ENCODE measurements at places on chromosomes 2 and 18.

- no peak for DNase-seq
Measured at GRCh38 chr18:37429791-37430190, 135.8 kb downstream of the CELF4 start.

GRCh38 chr18:9737006-9737405 is 28.9 kb downstream of the RAB31 start:
- no peak for DNase-seq

GRCh38 chr2:71796174-71796593 is 342.8 kb downstream of the DYSF start:
- DNase-seq = no peak

GRCh38 chr2:27690052-27690451 is 26.4 kb downstream of the SLC4A1AP start:
- no peak for DNase-seq

GRCh38 chr2:190977505-190977904 is 36.5 kb downstream of the STAT1 start:
- DNase-seq = no peak

Measured in hematopoietic multipotent progenitor cell (in vitro differentiated cells).